ENCODE measurements at places on chromosomes 7 and 10. TPM values are rescaled to one million over a fixed set of nuclear protein-coding genes. Genes with fewer than 3 reads are reported as not detected.

The SNX13 gene
- 22.0 TPM for total RNA-seq

The PLPP4 gene
- 11.1 TPM for total RNA-seq

The CYP3A4 gene
- not detected for total RNA-seq

The NKX2-3 gene
- not detected for total RNA-seq

The HHEX gene
- 76.5 TPM for total RNA-seq

DNA sequence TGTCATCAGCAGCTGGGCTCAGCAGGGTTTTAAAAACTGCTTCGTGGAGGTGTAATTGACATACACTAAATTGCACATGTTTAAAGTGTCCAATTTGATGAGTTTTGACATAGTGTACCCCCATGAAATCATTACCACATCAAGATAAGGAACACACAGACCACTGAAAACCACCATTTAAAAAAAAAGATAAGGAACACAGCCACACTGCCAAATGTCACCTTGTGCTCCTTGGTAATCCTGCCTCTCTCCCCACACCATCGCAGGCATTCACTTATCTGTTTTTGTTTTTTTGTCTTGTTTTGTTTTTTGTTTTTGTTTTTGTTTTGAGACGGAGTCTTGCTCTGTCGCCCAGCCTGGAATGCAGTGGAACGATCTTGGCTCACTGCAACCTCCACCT, 75.0 kb downstream of the NEURL1 start:
- no peak for DNase-seq

DNA sequence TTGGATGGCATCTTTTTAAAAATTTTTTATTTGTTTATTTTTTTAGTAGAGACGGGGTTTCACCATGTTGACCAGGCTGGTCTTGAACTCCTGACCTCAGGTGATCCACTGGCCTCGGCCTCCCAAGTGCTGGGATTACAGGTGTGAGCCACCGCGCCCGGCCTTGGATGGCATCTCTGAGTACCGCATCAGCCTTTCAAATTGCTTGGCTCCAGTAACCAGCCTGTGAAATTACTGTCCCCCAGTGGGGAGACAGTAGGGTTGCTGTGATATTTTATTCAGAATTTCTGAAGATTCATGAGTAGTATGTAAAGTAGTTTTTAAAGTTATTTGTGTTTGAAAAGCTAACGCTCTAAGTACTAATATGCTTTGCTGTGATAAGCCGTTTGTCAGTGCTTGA, 1.2 kb downstream of the NUB1 start:
- no peak for DNase-seq

GRCh38 chr7:124033095-124033806, 384 bp upstream of the TMEM229A start:
- DNase-seq: no peak

The PAPOLB gene
- total RNA-seq: not detected

GRCh38 chr10:52331638-52332364, 17.7 kb downstream of the DKK1 start:
- no peak for DNase-seq

GRCh38 chr7:73899731-73900142, 38.8 kb downstream of the TMEM270 start:
- DNase-seq: no peak

GRCh38 chr10:132634241-132634946, 96.8 kb downstream of the INPP5A start:
- no peak for DNase-seq

- DNase-seq: peak; percentile 18
Observed at GRCh38 chr7:11343818-11344413, 370.2 kb downstream of the PHF14 start.

DNA sequence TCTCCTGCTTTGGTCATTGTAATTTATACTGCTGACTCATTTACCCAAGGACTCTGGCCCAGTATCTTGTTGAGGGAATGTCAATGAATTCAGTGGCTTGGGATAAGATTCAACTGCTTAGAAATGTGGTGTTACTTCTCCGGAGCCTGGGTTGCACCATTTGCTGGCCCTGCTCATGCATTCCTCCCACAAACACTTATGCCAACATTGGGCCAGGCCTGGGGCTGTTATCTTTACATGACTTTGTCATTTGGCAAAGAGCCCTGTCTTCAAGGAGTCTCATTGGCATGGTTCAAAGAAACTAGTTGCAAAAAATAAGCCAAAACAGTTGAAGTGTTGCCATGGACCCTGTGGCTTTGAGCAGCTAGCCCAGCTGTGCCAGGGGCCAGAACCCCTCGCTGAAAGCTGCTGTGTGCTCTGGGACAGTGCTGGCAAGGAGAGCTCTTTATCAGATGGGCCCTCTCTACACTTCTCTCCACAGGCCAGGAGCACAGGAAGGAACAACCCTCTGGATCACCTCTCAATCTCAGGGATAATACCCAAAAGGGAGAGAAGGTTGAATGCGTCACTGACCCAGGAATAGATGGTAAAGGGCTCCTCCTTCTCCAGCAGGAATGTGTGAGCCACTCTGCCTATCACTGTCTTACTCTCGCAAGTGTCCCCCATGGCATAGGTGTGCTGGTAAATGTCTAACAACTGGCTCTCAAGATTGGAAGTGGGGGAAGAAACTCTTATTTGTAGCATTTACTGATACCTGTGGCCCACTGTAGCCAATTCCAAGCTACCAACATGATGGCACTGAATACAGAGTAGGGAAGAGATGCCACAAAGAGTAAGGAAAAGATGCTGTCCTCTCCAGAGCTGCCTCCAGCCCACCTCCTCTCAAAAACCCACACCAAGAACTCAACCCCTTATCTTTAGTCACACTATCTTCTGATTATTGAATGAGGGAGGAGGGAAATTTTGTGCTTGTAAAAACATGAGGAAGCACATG, 23.5 kb upstream of the PDE1C start:
- no peak for DNase-seq

DNA sequence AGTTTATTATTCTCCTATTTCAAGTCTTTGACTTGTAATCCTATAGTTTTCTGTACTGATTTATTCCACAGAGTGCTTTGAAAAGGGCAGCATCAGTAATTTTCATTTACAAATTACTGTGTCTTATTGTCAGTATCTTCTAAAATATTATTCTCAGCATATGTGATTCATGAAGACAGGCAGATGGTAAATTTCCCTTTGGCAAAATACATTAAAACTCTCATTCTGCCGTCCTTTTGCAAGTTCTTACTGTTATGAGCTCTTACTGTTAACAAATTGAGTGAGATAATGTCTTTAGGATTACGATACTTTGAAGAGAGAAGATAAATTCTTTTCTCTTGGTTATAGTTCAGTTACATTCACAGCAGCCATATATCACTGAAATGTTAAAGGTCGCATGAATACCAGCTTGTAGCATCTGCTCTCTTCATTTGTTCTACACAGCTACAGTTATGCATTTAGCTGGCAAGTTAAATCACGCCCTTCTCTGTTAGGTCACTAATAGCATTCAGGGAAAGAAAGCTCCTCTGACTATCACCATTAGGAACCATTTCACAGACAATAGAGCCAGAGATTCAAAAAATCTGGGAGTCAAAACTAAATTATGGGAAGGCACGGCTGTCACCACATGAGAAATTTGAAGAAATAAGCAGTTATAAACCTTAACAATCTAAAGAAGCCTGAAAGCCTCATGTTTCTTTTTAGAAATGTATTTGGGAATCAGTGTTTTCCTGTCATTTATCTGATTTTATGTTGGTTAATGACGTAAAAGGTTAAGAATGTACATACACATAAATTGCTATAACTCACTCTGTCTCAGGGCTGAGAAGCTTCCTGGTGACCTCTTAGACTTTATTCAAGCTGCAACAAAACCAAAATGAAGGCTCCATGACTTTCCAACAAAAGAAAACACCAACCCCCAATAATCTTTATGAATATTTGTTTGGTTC, 109.6 kb upstream of the SP4 start:
- peak; percentile 83 for DNase-seq

The SLIT1 gene
- not detected for total RNA-seq

The ASB10 gene
- total RNA-seq: not detected

The GARS1 gene
- total RNA-seq: 142 TPM

DNA sequence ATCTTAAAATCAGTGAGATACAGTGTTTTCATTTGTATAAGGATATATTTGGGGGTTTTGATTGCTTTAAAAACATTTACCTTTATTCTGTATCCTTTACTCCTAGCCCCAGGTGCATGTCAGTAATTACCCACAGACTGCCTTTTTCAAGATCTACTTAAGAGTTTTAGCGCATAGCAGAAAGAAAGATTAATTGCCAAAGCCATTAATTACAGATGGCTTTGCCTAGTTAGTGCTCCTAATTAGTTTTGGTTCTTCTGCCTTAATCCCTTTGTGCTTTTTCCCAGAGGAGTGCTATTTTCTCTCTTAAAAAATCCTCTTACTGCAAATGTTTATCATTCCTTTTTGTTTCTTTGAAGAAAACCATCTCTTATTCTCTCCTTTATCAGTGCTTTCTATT, 122.8 kb downstream of the MAPK8 start:
- no peak for DNase-seq

DNA sequence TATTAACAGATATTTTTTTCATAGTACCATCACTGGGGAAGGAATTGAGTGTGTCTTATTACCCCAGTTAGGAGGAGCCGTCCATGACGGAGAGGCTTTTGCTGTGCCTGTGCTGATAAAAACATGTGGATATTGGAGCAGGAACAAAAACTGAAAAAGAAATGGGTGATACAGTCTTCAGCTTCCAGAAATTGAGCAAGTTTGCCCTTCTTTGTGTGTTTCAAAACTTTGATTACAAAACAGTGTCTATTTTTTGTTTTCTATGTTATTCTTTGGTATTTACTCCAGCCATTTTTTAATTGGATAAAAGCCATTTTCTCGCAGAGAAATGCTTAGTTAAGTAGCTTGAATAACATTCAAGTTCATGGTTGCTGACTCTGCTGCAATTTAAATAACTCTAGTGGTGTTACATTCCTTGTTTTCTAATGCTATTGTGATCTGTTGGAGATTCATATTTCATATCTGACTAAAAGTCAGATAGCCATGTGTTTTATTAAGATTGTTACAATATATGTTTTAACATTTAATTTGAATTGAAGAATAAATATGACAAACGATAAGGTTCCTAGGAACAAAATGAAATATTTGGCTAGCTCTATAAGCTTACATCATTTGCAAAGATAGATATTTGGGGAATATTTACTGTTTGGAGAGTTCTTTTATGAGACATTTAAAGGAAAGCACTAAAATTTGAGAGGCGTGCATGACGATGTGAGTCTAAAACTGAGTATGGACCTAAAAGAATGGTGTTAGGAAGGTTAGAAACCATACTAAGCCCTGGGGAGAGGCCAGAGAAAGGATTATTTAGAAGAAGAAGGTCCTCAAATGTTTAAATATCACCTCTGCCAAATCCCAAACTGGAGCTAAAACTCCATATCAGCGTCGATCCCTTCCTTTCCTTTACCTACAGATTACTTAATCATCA, 747.3 kb upstream of the CELF2 start:
- DNase-seq: no peak

DNA sequence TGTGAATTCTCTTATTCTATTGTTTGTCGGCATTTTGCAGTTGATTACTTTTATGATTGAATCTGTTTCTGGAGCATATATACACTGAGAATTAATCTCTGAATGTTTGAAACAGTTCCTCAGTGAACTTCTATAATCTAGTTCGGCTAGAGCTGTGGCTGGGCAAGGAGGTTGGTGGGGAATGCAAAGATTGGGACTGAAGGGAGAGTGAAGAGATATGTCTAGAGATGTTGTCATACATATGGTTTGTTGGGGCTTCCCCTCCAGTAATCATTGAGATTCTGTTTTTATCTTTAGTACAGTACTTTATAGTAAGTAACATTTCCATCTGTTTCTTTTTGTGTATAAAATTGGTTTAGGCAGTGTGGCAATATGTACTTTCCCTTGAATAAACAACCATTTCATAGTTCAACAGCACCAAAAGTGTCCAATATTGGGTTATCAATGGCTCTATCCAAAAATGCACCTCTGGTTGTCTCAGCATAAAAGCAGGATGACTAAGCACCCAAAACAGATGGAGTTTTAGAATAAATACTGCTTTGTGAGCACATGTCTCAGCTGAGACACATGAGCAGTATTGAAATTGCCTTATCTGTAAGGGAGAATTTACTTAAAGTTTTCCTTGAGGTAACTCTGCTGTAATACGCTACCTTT, 36.7 kb downstream of the WAC start:
- DNase-seq: no peak

GRCh38 chr10:123229927-123230630, 75.9 kb downstream of the BUB3 start:
- no peak for DNase-seq

GRCh38 chr7:17988141-17988540, 39.5 kb downstream of the PRPS1L1 start:
- no peak for DNase-seq

Data from glomerular endothelial cell (primary cell).